ENCODE measurements at places on chromosomes 7 and 10.

- DNase-seq = no peak
Observed at GRCh38 chr10:133067149-133068105, 20.3 kb upstream of the ADGRA1 start.

DNA sequence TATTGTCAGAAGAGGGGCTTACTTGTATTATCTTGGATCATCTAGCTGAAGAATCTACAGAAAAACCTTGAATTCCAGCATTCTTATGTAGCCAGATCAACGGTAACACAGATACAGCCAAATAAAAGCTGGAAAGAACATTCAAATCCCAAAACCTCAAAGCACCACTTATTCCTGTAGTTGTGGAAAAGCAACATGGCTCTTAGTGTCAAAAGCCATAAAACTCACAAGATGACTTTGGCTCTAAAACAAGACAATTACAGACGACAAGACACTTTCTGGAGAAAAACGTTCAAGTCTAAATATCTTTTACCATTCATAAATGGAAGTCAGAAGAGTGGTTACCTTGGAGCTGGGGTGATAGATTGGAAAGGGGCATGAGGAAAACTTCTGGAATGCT is 173.0 kb downstream of the HERPUD2 start:
- no peak for DNase-seq

DNA sequence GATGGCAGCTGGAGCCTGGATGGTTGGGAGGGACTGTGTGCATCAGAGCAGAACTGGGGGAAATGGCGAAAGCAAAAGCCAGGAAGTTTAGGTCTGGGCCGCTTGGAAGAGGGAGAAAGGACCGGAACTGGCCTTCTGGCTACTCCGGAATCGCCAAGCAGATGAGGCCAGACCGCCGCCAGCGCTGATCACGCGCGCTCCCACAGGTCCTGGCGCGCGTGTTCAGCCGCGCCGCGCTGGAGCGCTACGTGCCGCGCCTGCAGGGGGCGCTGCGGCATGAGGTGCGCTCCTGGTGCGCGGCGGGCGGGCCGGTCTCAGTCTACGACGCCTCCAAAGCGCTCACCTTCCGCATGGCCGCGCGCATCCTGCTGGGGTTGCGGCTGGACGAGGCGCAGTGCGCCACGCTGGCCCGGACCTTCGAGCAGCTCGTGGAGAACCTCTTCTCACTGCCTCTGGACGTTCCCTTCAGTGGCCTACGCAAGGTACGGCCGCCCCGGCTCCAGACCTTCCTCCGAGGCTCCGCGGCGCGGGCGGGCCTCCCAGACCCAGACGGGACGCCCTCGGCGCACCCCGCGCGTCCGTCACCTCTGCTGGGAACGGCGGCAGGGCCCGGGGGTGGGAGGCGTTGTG is 2.0 kb downstream of the CYP26C1 start:
- DNase-seq = peak; percentile 33

DNA sequence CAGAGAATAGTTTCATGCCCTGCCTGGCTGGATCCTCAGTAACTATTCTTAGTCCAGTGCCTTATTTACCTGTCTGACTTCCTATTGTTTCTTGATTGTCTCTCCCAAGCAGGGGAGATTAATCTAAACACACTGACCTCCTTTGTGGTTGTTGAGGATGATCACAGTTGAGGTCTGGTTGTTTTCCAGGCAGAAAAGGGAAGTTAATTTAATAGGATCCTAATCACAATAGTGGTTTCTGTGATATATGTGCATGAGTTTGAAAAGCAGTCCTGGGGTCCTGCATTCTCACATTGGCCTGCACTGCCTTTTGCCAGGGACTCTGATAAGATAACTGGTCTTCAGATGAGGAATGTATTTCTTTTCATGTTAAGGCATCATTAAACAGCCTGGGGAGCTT is 130.1 kb downstream of the SND1 start:
- no peak for DNase-seq

DNA sequence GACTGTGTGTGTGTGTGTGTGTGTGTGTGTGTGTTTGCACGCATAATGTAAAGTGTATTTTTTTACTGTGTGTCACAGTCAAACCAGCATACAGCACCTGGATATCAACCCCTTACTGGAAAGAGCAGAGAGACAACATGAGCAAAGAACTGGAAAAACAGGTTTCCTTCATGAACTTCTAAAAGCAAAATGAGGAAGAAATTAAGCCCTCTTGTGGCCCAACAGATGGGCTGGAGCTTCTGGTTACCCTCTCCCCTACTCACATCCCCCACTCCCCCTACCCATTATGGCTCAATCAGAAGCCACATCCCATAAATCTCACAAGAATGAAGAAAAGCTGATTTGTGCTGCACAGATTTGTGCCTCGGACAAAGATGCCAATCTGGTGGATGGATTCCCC is 36.2 kb downstream of the PDE1C start:
- DNase-seq = peak; percentile 53

Data from small intestine (tissue), 16 donors.